NCI-H748 treated with DMSO at 0.1 percent for 48 hours (cell line): ENCODE measurements at places on chromosomes 16 and 17.

DNA sequence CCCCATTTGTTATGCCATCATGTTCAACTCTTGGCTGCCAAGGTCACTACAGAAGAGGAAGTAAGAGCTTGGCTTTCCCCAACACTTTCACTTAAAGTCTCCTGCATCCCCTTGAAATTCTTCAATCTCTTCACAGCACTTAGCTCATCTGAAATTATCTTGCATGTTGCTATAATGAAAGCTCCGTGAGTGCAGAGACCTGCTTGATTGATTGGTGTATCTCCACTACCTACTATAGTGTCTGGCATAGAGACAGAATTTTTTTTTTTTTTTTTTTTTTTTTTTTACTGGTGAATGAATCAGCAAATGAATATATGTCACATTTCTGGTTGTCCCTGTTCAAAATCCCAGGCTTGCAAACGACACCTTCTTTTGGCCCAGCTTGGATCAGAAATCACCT is 1.9 kb upstream of the SDR42E1 start:
- DNase-seq, result no peak

- DNase-seq, result no peak
These were observed 50.0 kb upstream of the STH start for GRCh38 chr17:45948881-45949624.

DNA sequence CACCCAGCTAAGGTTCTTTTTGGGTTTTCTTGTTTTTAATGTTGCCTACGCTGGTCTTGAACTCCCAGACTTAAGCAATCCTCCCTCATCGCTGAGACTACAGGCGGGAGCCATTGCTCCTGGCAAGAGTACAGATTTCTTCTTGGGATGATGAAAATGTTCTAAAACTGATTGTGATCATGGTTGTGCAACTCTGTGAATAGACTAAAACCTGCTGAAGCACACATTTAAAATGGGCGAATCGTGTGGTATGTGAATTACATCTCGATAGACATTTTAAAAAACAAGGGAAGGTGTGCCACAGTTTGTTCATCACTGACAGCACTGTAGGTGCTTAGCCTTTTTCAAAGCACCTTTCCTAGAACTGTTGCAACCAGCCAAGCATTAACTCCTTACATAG is 48.8 kb upstream of the CDH3 start:
- no peak for DNase-seq

- no peak for DNase-seq
These were observed 106.5 kb downstream of the CDH8 start for GRCh38 chr16:61929776-61930175.
